ENCODE measurements at places on chromosomes 2 and 18.

GRCh38 chr18:56505293-56505692 is 133.1 kb downstream of the TXNL1 start:
- DNase-seq = no peak

DNA sequence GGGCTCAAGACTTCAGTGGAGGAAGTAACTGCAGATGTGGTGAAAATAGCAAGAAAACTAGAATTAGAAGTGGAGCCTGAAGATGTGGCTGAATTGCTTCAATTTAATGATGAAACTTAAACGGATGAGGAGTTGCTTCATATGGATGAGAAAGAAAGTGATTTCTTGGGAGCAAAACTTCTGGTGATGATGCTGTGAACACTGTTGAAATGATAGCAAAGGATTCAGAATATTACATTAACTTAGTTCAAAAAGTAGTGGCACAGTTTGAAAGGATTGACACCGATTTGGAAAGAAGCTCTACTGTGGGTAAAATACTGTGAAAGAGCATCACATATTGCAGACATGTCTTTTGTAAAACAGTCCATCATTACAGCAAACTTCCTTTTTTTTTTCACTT is 638.0 kb downstream of the NYAP2 start:
- no peak for DNase-seq

GRCh38 chr2:55864351-55865084 is 59.1 kb downstream of the EFEMP1 start:
- DNase-seq = no peak

- DNase-seq = no peak
Observed at GRCh38 chr2:236498369-236498768, 71.3 kb upstream of the ACKR3 start.

DNA sequence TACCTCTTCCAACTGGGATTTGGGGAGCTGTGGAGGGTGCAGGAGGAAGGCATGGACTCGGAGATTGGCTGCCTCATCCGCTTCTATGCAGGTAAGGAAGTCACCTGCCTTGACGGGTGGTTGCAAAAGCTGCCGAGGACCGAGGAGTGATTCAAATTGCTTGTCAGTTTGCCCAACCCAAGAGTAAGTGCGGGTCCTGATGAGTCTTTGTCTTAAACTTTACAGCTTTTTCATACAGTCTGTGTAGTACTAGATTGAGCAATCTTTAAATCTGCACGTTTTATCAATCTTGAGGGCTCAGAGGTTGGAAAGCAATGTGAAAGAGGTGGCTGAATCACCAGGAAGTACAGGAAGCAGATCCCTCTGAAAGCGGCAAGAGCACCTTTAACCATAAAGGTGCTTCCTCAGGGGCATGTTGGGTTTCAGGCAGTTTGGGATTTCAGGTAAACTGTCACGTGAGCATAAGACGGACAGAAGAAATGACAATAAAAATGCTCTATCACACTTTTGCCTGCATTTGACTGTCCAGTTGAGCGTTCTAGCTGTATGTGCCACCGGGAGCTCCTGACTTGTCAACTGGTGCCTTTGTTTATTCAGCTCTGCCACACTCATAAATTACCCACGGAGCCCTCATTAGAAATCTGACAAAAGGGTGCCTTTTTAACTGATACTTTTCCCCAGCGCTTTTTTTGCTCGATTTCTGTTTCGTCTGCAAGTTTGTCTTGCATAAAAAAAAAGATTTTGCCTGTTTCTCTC is 2.0 kb downstream of the PHLPP1 start:
- peak; percentile 77 for DNase-seq
